ENCODE measurements at places on chromosomes 4 and X.
A peak's percentile ranks its signal among the peaks of the same experiment; 100 is the strongest.

- DNase-seq, result no peak
Measured at GRCh38 chrX:24232796-24233195, 81.1 kb downstream of the SUPT20HL2 start.

DNA sequence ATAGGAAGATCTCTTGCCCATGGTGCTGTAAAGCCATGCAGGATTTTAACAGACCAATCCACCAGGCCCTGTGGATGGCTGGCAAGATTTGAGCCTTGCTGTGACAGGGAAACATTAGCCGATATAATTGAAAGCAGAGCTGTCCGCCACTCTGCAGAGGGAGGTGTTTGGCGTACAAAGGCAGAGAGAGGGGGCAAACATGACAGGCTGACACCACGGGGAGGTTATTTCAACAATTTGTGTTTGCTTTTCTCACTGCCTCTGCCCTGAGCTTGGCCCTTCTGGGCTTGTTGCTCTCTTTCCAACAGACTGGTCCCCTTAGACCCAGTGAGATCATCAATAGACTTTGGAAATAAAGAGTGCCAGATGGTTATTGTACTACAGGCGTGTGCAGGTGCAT is 59.4 kb downstream of the CLNK start:
- DNase-seq, result no peak

GRCh38 chr4:10115797-10116568 is 616 bp downstream of the WDR1 start:
- DNase-seq, result peak; percentile 53

GRCh38 chr4:81528200-81528599 is 56.5 kb upstream of the RASGEF1B start:
- no peak for DNase-seq

GRCh38 chrX:42248226-42248625 is 324.9 kb upstream of the CASK start:
- DNase-seq, result no peak

- DNase-seq, result no peak
Measured at GRCh38 chrX:10859353-10859752, 239.0 kb upstream of the MID1 start.

- DNase-seq, result no peak
Measured at GRCh38 chrX:11100281-11101035, 10.7 kb upstream of the HCCS start.

DNA sequence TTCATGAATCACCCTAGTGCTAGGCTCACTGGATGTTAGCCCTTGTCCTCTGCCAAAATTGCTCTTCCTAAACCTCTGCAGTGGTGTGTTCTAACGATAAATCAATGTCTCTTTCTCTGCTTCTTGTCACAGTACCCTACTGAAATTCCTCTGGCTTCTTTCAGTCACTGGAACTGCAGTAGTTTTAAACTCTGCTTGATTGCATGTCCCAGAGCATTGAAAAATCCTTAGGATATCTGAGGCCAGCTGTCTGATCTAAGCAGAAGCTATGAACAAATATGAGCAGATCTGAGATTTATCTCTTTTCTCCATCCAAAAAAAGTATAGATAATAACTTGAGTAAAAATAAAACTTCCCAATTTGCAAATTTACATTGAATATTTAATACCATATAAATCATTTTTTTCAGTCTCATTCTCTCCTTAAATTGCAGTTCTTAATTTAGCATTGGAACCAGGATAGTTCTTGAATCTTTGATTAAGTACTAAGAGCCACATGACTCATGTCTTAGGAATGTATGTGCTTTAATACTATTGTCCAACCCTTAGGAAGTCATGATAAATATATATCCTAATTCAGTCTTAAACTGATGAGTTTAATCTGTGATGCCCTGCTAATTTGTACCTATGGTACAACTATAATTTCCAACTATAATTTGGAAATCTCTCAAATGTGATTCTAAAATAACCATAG is 169.7 kb downstream of the PDHA2 start:
- DNase-seq, result no peak

DNA sequence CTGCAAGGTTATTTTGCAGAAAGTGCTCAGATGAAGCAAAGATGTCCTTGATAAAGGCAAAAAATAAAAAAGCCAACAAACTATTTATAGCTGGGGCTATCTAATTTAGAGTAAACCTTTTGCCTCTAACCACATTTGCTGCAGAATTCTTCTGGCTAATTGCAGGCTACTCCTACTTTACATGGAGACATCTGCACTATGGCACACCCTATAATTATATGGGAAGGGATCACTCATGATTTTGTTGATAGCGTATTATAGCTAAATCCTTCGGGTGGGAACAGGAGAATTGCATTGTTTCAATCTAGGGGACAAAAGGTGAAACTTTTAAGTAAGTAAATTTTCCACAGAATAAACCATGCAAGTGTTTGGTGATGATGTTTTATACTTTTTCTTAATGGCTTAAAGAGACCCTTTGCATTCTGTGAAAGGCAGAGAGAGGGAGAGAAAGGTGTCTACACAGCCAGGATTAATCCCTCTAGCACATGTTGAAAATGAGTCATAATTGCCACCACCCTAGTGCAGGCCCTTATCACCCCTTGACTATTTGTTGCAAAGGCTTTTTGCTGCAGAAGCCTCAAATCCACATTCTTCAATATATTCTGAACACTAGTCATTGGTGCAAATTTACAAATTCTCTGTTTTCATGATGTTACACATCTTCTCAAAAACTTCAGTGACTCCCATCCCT is 221.3 kb upstream of the BMP3 start:
- DNase-seq, result no peak

DNA sequence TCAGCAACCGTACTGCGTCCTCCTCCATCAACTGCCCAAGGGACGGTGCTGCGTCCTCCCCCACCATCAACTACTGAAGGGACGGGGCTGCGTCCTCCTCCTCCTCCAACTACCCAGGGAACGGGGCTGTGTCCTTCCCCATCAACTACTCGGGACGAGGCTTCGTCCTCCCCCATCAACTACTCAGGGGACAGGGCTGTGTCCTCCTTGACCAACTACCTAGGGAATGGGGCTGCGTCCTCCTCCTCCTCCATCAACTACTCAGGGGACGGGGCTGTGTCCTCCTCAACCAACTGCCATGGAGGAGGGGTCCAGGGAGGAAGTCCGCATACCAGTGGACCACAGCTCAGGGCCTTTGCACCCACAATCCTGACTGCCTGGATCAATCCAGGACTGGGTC is 24.4 kb downstream of the PPP2R3B start:
- no peak for DNase-seq

DNA sequence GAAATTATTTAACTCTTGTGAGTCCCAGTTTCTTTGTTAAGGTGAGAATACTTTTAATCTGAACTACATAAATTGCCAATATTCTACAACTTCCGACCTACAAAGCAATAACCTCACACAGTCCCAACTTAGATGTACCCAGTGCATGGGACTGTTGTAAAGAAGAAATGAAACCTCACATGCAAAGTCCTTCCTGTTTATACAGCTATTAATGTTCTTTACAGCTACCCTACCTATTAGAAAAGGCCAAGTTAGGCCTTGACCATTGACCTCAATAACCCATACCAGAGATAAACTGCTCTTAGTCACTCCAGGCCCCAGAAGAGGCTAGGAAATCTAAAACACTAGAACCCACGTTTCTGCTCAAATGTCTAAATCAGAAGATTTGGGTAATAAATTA is 920.1 kb upstream of the TENM3 start:
- no peak for DNase-seq

DNA sequence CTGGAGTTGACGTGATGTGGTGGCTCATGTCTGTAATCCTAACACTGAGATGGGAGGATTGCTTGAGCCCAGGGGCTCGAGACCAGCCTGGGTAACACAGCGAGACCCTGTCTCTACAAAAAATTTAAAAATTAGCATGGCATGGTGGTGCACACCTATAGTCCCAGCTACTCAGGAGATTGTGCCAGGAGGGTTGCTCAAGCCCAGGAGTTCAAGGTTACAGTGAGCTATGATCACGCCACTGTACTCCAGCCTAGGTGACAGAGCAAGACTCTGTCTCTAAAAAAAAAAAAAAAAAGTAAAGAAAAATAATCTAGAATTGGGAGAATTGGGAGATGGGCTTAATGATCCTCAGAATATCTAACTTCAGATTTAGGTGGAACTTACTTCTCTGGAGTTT is 51.1 kb downstream of the MSN start:
- DNase-seq, result no peak

GRCh38 chr4:180407275-180407885 is 1835.8 kb upstream of the TENM3 start:
- DNase-seq, result no peak

- no peak for DNase-seq
Measured at GRCh38 chr4:75338352-75338880, 175.8 kb downstream of the RCHY1 start.

- DNase-seq, result no peak
Measured at GRCh38 chr4:26317766-26318165, 3.0 kb upstream of the RBPJ start.

DNA sequence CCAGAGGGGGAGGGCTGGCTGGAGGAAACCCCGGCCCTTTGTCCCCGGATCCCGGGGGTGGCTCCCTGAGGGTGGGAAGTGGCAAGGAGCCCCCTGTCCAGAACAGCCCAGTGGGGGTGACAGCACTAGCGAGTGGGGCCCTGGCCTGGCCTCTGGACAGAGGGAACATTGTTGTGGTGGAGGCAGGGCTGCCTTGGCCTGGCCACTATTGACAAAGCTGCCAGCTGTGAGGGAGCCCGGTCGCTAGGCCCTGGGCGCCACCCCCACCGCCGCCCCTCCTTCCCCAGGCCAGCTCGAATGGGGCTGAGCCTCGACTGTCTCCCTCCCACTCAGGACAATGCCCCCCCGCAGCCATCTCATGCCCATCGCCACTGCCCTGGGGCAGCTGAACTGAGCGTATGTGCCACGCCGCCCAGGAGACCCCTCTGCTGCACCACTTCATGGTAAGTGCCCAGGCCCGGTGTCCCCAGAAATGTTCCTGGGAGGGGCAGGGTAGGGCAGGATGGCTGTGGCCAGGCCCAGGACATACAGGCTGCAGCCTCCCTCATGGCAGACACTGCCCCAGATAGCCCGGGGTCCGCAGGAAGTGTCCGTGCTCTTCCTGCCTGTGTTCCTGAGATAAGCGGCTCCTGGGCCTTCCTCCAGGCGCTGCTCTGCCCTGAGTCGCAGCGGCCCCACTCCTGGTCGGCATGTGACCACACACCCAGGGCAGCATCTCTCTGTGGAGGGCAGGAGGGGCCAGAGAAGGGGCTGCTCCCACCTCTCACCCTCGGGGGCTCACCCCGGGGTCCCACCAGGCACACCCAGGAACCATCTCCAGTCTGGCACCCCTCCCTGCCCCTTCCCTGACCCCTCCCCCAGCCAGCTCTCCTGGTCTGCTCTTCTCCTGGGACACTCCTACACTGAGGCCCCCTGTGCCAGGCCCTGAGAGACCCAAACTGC is 1.4 kb downstream of the PLXNB3 start:
- DNase-seq, result no peak

GRCh38 chr4:165515201-165515600 is 136.4 kb downstream of the CPE start:
- DNase-seq, result no peak

- DNase-seq, result no peak
Measured at GRCh38 chrX:136214551-136214950, 36.6 kb downstream of the MAP7D3 start.

DNA sequence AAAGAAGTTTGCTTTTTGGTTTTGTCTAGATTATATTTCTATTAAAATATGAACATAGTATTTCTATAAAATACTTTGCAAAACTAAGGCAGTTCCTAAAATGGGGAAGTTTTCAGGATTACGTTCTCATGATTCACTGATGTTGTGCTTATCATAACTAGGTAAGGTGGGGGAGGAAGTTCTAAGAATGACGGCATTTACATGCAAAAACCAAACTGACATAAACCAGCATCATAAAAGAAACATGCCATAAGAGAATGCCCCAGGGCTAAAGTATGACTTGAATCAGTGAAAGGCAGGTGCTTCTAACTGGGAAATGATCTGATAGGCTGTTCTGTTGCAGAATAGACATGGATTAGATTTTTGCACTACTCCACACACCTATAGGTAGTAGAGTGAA is 204.7 kb upstream of the JADE1 start:
- DNase-seq, result no peak

GRCh38 chrX:76920607-76921006 is 493.1 kb downstream of the MAGEE1 start:
- no peak for DNase-seq

- no peak for DNase-seq
Measured at GRCh38 chr4:95129821-95130311, 372.1 kb downstream of the BMPR1B start.

GRCh38 chr4:13455411-13455810 is 28.7 kb downstream of the RAB28 start:
- DNase-seq, result no peak

GRCh38 chrX:21740329-21741274 is 17.3 kb downstream of the SMPX start:
- no peak for DNase-seq

DNA sequence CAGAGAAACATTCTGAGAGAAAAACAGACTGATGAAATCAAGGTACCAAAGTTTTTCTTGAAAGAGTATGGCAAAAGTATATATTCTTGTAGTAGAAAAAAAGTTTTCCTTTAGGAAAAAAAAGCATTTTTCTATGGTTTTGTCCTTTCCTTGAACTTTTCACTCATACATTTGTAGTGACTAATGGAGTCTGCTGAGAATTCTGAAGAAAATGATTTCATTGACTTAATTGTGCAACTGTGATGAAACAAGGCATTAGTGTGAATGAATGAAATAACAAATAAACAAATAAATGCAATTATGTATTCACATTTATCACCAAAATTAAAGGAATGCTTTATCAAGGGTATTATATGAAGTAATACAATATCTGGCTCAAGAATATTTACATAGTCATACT is 5.7 kb downstream of the CSN1S1 start:
- no peak for DNase-seq

DNA sequence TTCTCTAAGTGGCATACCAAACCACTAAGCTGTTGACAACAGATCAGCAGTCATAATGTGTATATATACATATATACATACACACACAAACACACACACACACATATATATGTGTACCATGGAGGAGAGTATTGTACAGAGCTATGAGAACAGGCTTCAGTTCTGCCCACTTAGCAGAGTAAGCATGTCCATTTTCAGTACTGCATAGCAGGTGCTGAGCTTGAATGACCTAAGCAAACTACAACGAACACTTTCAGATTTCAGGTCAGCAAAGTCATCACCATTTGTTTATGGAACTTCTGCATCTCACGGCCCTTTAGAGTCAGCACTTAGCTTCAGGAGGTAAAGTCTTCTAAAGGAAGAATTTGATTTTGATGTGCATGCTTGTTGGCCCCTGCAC is 735.8 kb upstream of the ATOH1 start:
- DNase-seq, result no peak

DNA sequence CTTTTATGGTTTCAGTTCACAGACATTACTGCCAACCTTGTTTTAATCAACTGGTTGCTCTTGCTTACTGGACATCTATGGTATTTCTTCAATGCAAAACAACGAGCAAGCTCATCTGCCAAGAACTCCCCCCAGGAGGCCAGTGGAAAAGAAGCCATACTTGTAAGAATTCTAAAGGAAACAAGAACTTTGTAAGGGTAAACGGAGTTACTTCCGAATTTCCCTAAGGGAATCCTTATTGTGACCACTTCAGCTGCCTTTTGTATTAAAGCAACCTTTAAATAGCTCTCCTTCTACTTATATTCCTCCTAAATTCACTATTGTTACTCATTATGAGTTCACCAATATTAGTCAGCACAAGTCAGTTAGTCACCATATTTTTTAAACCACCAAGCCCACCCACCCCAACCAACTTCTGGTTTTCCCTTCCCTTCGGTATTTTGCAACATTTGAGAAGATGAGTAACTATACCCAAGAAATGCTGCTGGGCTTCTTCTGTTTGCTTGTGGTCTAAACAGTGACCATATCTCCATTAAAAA is 602.8 kb upstream of the DIPK2B start:
- DNase-seq, result no peak

- no peak for DNase-seq
Measured at GRCh38 chr4:37847311-37847884, 20.9 kb downstream of the PGM2 start.
